ENCODE measurements at places on chromosomes 4 and X. TPM values are rescaled to one million over a fixed set of nuclear protein-coding genes. Genes with fewer than 3 reads are reported as not detected.

Gene APOO
- total RNA-seq = 4.1 TPM

Gene SSX4
- not detected for total RNA-seq

Gene GYPA
- not detected for total RNA-seq

Gene CCNA2
- total RNA-seq = 11.2 TPM

Gene SPANXD
- total RNA-seq = not detected

Gene KLF3
- 30.3 TPM for total RNA-seq

Gene HSD17B13
- total RNA-seq = 0.09 TPM

Gene SMR3B
- not detected for total RNA-seq

Gene SCOC
- total RNA-seq = 42.3 TPM

Gene PNCK
- total RNA-seq = not detected

Gene TMEM31
- 0.09 TPM for total RNA-seq

Gene ANK2
- total RNA-seq = 125 TPM

Gene CDS1
- under 0.01 TPM for total RNA-seq

Gene GLOD5
- not detected for total RNA-seq

Gene ATP1B4
- not detected for total RNA-seq

Gene FGFR3
- 1.3 TPM for total RNA-seq

Gene XKRX
- total RNA-seq = not detected

Gene RAB41
- not detected for total RNA-seq

Measured in dermis lymphatic vessel endothelial cell (primary cell).